ENCODE measurements at places on chromosomes 13 and 19.

- DNase-seq, result peak; percentile 45
Observed at GRCh38 chr19:39765091-39766076, 13.3 kb upstream of the LEUTX start.

DNA sequence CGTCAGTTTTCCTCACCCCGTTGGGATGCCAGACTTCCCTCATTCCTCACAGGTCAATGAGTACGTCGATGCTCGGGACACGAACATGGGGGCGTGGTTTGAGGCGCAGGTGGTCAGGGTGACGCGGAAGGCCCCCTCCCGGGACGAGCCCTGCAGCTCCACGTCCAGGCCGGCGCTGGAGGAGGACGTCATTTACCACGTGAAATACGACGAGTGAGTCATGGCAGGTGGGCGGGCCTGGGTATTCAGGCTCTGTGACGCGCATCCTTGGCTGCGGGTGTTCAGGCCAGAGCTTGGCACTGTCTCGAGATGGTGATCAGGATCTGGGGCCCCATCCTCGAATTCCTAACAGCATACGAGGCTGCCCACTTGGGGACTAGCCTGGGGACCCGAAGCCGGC, 21.4 kb downstream of the UHRF1 start:
- DNase-seq, result no peak

DNA sequence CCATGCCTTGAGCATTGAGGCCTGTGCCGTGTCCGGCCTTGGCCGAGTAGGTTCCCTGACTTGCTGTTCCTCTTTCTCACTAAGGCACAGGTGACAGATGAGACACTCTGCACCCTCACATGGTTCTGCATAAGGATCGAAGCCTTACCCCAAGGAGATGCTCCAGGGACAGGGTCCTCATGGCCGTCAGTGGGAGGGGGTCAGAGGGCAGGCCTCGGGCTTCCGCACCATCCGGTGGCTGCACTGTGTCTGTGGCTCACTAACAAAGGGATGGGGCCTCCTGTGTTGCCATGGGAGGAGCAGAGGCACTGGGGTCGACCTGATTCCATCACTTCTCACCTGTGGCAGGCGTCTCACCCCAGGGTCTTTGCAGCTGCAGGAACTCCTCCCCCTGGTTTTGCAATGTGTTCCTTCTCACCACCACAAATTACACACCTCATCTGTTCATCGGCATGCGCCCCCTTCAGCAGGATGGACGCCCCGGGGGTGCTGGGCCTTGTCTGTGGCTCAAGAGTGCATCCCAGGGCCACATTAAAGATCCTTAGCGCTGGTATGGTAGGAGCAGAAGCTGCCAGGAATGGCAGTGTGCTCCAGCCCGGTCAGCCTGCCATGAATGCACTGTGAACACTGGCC, 113.3 kb upstream of the SOX1 start:
- DNase-seq, result no peak

- DNase-seq, result no peak
Observed at GRCh38 chr13:98556968-98557631, 19.8 kb downstream of the STK24 start.

GRCh38 chr19:51739466-51740213, 12.0 kb downstream of the FPR1 start:
- no peak for DNase-seq

- no peak for DNase-seq
Observed at GRCh38 chr13:85230691-85231093, 568.5 kb downstream of the SLITRK6 start.

GRCh38 chr13:26964278-26965250, 204.0 kb upstream of the GPR12 start:
- no peak for DNase-seq

- DNase-seq, result no peak
Observed at GRCh38 chr19:31591258-31591657, 242.0 kb upstream of the TSHZ3 start.

DNA sequence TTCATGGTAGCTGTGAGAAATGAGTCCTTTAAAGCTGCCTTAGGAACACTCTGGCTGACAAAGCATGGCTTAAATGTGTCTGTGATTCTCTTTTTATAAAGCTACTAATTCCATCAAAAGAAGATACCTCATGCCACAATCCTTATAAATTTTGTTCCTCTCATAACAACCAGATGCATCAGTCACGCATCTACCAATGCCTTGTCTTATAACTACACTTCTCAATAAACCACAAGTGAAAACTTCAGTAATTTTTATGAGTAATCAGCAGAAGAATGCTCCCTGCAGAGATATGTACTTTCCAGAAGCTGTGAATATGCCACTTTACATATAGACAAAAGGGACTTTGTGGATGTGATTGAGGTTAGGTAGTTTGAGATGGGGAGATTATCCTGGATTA, 147.8 kb downstream of the SUCLA2 start:
- DNase-seq, result no peak

GRCh38 chr13:39538816-39539790, 63.9 kb downstream of the LHFPL6 start:
- DNase-seq, result no peak

GRCh38 chr19:3397266-3398022, 31.1 kb downstream of the NFIC start:
- DNase-seq, result no peak

- DNase-seq, result no peak
Observed at GRCh38 chr19:16795731-16796130, 33.5 kb upstream of the SIN3B start.

DNA sequence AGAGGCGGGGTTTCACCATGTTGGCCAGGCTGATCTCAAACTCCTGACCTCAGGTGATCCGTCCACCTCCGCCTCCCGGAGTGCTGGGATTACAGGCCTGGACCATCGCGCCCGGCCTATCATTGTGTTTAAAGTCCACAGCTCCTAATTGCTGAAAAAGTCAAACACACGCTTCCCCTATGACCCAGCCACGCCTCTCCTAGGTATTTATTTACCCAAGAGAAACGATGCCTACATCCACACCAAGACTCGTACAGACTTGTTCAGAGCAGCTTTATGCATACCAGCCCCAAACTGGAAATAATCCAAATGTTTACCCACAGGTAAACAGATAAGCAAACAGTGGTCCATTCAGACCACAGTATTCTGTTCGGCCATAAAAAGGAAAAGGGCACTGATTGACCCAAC, 15.1 kb downstream of the ZNRF4 start:
- no peak for DNase-seq

DNA sequence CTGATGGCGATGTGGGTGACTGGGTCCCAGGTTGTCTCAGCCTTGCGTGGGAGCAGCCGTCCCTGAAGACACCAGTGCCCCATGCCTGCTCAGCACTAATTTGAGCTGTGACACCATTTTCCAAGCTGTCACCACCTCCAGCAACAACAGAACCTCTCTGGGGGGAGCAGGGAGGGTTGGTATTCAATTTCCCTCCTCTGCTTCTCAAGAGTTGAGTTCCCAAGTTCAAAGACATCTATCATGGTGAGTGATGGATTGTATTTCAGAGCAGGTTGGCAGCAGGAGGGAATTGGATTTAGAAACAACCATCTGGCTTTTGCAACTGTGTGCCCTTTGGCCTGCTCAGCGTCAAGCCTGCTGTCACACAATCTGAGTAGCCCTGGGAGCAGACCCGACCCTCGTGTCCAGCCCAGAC, 46.9 kb upstream of the UQCRFS1 start:
- no peak for DNase-seq

- DNase-seq, result no peak
Observed at GRCh38 chr13:44904967-44905366, 84.3 kb downstream of the NUFIP1 start.

- DNase-seq, result no peak
Observed at GRCh38 chr13:59279028-59279427, 884.7 kb downstream of the DIAPH3 start.

GRCh38 chr13:20717581-20718542, 14.4 kb downstream of the IL17D start:
- DNase-seq, result no peak

DNA sequence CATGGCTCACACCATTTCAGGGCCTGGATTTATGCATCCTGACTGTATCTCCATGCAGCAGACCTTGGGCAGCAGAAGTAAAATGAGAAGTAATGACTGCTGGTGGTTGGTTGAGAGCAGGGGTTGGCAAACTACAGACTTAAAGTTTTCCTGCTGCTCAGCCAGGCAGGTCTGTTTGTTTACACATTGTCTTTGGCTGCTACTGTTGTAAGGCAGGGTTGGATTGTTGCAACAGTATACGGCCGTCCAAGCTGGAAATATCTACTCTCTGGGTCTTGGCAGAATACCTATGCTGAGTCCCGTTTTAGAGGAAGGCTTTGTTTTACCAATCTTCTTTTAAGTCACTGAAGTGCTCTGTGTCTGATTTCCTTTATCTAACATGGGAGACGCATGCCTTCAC, 13.5 kb downstream of the SNRNP70 start:
- DNase-seq, result no peak

DNA sequence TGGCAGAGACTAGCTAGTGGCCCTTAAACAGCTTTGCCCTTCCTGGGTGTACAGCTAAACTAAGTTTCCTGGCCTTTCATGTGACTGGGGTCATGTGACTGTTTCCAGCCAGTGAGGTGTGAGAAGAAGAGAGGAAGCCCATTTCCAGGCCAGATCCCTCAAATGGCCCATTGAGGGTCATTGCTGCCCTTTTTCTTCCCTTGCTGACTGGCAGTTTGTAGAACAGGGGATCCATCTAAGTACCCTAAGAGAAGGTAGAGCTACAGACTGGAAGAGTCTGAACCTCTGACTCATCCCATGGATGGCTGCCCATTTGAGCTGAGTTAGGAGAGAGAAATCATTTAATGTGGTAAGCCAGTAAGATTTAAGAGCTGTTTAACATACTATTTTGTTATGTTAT, 2.8 kb downstream of the SWSAP1 start:
- peak; percentile 65 for DNase-seq

- DNase-seq, result no peak
Observed at GRCh38 chr13:106562301-106562700, 5.6 kb downstream of the ARGLU1 start.

DNA sequence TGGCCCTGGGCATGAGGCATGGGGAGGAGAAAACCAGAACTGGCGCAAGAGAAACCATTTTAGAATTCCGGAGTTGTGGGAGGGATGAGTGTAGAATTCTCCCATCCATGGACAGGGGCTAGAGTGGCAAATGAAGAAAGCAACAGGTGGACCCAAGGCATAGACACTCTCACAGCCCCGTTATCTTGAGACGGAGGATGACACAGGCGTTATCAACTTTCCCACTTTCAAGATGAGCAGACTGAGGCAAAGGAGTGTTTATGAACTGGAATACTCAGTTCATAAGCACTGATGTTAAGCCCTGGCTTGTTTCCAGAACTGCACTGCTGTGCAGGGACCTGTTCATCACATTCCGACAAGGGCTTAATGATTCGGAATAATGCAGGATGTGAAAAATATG, 1.1 kb upstream of the GTF3A start:
- no peak for DNase-seq

GRCh38 chr19:50475101-50475568, 1.2 kb upstream of the EMC10 start:
- DNase-seq, result no peak

- DNase-seq, result no peak
Observed at GRCh38 chr13:52879950-52880741, 31.7 kb upstream of the PCDH8 start.

GRCh38 chr19:3153286-3154230, 17.7 kb downstream of the GNA15 start:
- DNase-seq, result no peak

- DNase-seq, result no peak
Observed at GRCh38 chr19:33089010-33089409, 8.0 kb downstream of the GPATCH1 start.

GRCh38 chr13:30194906-30195305, 112.4 kb downstream of the KATNAL1 start:
- no peak for DNase-seq

DNA sequence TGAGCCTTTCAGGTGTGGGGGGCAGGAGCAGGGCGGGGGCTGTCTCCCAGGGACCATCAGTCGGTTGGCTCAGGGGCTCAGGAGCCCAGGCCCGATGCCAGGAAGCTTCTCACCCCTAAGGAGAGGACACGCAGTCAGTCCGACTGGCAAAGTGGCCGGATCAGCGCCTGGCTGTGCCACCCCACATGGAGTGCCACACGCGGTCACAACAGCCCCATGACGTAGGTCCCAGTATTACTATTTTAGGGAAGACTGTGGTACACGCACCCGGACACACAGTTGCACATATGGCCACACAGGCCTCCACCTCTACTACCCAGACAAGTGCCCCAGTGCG, 29.3 kb upstream of the GRTP1 start:
- DNase-seq, result no peak

- DNase-seq, result no peak
Observed at GRCh38 chr19:41435936-41436673, 3.6 kb downstream of the DMAC2 start.

GRCh38 chr19:47615714-47616113, 6.8 kb downstream of the BICRA start:
- DNase-seq, result no peak

DNA sequence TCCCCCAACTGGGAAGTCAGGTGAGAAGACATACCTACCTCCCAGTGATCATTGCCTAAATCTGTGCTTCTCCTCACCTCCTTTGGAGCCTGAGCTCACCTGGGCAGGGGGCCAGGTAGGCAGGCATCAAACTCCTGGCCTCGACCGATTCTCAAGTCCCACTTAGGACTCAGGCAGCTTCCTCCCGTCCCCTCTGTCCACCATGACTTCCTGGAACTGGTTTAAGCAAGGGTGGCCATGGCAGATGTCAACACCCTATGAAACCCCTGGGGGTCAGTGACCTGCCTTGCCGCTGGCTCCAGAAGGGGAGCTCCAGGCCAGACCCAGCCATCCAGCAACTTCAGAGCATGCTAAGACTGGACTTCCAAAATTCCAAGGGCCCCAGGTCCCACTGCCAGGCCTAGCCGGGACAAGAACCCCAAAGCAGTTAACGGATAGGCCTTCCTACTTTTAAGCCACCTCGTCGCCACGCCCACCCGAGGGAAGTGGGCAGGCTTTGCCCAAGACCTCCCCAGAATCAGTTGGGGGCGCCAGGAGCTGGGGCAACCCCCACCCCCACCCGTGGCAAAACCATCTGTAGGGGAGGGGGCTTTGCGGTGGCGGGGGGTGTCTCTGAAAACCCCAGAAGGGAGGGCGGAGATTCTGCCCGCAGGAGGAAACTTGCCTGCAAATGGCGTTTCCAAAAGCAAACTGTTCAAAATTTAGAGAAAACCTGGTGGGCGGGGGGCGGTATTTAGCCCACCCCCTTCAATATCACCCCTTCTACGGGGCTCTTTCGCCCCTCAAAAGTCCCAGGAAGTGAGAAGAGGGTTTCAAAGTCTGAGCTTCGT, 657 bp downstream of the PLIN3 start:
- DNase-seq, result peak; percentile 30

Measured in activated CD4-positive, alpha-beta T cell treated with anti-CD3 and anti-CD28 coated beads, Interleukin-2, Interleukin-6, amounts not matched to agents 100 ng/mL and 50 ng/mL, durations not matched to agents 16 hours and 8 hours (primary cell).